ENCODE measurements at places on chromosomes 5 and 9.

GRCh38 chr9:7963026-7963425, 163.4 kb upstream of the DMAC1 start:
- DNase-seq, result no peak

- peak; percentile 93 for DNase-seq
These were observed 233.7 kb downstream of the GLIS3 start for GRCh38 chr9:4066120-4066519.

DNA sequence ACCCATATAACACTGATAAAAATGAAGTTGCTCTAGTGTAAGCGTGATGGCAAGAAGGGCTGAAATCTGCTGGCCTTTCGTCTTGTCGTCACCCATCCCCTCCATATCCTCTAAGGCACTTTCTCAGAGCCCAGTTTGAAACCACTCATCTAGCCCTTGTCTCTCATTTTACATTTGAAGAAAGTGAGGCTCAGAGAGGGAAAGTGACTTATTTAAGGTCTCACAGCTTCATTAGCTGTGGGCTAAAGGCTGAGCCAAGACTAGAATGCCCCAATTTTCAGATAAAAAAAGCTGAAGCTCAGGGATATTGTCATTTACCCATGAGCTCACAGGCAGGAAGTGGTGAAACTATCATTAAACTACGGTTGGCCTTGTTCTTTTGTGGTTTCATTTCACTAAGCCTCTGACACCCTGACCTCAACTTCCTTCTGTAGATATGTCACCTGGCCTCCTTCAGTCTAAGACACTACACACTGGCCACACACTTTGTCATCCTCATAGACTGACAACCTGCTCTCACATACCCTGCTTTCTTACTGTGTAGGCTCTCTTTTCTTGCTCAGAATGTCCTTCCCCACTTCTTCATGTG, 176.7 kb upstream of the DMAC1 start:
- no peak for DNase-seq

DNA sequence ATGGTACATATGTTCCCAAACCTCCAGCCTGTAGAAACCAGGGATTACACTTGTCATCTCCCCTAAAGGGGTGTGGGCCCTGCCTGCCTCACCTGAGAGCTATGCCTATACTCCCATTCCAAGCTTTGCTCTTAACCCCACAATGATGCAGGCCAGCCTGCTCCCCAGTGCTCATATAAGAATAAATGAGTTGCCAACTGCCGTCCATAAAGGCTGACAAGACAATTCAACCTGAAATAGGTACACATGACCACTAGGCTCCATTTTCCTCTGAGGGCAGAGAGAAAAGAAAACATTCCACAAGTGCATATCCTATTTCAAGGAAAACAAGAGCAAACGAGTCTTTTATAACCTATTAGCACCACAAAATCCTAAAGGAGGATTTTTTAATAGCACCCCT, 28.4 kb downstream of the SKP1 start:
- no peak for DNase-seq

- no peak for DNase-seq
These were observed 4.8 kb downstream of the CCNI2 start for GRCh38 chr5:132751971-132752580.

DNA sequence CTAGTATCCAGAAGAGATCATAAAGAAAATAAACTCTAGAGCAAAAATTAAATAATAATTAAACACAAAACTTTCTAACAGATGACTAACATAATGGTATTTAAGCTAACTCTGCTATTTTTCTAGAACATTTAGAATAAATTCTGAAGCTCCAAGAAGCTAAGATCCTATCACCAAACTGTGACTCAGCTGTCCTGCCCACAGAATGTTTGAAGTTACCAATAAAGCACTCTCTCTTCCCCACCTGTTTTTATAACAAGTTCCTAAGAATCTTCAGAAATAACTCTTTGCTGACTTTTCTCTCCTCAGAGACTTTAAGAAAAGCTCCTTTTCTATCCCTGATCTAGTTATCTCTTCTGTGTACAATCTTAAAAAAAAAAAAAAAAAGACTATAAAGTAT, 6.0 kb upstream of the EFNA5 start:
- peak; percentile 23 for DNase-seq

GRCh38 chr9:133114886-133115603, 6.0 kb downstream of the RALGDS start:
- DNase-seq, result no peak

GRCh38 chr9:7828334-7828733, 28.8 kb upstream of the DMAC1 start:
- DNase-seq, result no peak

DNA sequence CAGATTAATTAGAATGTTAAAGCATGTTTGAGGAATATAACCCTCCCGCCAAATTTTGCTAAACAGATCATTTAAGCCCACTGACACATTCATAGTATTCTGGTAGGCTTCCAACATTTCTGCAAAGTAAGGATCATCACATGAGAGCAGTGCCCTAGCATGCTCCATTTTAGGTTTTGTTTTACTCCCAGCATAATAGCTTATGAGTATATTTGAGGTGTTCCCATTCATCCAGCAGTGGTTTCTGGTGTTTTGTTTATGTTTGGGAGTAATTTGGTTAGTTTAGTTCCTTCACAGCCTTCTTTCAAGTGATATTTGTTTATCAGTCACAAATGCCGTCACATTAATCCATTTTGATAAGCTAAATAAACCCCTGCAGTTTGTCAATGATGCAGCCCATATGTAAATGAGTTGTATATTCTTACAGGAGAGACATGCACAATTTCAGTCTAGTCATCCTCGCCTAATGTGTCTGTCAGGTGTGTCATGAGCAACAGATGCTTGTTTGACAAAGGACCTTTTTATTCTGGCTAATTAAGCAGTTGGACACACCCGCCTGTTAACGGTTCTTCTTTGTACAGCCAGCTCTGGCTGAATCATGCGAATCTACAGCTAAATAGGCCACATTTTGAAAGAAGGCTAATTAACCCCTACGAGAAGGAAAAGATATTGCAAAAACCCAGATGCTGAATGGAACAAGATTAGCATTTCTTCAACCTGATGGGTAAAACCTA, 124.4 kb downstream of the RFX3 start:
- DNase-seq, result no peak

DNA sequence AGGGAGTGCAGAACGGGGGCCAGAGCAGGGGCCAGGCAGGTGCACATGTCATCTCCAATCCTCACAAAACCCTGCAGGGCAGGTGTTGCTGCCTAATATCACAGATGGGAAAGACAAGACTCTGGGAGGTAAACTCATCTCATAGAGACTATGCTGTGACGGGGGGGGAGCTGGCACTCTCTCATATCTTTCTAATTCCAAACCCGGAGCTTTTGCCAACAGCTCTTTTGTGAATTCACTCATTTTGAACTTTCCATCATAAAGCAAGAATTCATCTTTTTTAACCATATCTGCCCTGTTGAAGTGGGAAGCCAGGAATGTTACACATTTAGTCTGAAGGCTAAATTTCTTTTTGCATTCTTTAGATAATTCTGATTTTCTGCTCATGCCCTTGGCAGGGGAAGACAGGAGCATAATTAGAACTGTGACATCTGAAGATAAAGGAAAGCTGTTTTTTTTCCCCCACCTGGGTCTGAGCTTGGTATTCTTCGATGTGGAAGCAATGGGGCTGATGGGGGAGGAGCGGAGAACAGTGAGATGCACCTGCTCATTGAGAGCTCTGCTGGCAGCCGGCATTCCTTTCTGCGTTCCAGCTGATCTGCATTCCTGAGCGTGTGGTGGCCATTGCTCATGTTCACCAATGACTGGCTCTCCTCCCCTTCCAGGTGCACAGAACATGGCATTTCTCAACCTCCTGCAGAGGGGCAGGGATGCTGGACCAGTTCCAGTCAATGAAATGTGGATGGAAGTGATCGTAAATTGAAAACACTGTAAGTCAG, 159.2 kb downstream of the NSG2 start:
- no peak for DNase-seq

DNA sequence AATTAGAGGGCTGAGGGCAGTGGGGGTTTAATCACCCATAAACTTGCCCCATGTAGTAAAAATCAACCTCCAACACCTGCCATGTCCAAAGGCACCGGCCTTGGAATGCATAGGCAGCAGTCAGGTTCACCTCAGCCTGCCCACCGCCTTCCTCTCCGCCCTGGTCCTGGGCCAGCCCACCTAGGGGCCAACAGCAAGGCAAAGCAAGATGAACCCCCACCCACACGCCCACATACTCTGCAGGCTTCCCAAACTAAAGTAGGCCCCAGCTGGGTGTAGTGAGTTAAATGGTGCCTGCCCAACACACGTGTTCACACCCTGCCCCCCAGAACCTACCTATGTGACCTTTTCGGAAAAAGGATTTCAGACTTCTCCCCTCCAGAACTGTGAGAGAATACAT, 92.9 kb upstream of the RAI14 start:
- DNase-seq, result no peak

- DNase-seq, result no peak
These were observed 62.3 kb upstream of the TXNDC8 start for GRCh38 chr9:110399983-110400382.

DNA sequence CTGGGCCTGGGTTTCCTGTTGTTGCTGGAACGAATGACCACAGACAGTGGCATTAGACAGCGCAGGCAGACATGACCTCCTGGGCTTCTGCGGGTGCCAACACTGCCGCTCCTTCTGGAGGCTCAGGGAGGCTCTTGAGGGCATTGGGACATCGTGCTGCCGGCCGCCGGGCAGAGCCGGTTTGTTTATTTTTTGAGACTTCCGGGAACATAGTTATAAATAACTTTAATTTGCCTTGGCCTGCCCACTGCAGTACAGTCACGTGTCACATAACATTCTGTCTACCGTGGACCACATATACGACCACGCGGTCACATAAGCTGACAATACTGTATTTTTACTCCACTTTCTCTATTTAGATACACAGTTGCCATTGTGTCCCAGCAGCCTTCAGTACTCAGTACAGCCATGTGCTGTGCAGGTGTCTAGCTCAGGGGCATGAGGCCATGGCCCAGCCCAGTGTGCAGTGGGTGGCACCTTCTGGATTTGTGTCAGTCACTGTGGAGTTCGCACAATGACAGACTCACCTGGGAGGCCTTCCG, 8.2 kb upstream of the TOR4A start:
- peak; percentile 21 for DNase-seq

DNA sequence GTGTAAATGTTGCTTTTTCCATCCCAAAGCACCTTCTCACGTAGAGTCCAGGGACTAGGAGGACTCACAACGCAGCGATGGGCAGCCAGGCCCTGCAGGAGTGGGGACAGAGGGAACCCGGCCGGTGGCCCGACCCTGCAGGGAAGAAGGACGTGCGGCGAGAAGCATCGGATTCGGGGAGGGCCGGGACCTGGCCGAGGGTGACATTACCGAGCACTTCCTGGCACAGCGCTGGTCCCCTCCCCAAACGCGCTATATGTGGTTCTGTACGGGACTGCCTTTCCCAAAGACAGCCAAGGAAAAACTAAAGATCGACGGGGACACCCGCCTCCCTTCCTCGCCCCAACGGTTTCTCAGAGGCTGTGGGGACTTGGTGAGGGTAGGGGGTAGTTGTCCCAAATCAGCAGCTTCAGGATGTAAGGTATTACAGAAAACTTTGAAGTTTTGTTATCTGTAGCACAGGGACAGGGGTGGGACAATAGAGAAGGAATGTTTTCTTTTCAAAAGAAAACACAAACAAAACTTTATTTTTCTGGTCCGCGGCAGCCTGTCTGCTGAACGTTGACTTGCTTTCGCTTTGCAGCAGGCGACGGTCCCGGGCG, 887 bp upstream of the MAP3K1 start:
- DNase-seq, result no peak

- DNase-seq, result peak; percentile 26
These were observed 35.3 kb upstream of the IQGAP2 start for GRCh38 chr5:76367623-76368371.

- no peak for DNase-seq
These were observed 3.6 kb downstream of the RPL12 start for GRCh38 chr9:127447416-127448111.

GRCh38 chr9:90343991-90344390, 298.6 kb downstream of the DIRAS2 start:
- DNase-seq, result peak; percentile 73

DNA sequence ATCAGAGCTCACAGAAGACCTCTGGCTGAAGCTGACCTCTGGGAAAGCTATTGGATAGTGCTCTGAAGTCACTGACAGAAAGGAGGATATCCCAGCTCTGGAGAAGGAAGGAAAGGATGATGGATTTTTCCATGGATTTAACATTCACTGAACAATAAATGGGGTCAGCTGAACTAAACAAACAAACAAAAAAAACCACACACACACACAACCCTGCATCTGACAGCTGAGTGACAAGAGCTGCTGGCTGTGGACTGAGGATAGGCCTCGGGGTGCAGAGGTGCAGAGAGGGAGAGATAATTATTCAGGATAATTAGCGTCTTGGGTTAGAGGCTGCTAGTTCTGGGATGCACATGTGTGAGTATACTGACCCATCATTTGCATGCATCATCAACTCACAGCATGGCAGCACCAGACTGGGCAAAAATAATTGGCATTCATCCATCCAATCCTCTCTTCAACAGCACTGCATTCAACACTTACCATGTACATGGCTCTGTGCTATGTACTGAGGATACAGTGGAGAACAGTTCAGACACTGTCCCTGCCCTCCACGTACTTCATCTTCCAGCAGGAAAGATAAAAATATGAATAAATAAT, 131.4 kb upstream of the TRIM32 start:
- DNase-seq, result no peak

GRCh38 chr9:112529316-112529715, 42.7 kb downstream of the KIAA1958 start:
- no peak for DNase-seq

DNA sequence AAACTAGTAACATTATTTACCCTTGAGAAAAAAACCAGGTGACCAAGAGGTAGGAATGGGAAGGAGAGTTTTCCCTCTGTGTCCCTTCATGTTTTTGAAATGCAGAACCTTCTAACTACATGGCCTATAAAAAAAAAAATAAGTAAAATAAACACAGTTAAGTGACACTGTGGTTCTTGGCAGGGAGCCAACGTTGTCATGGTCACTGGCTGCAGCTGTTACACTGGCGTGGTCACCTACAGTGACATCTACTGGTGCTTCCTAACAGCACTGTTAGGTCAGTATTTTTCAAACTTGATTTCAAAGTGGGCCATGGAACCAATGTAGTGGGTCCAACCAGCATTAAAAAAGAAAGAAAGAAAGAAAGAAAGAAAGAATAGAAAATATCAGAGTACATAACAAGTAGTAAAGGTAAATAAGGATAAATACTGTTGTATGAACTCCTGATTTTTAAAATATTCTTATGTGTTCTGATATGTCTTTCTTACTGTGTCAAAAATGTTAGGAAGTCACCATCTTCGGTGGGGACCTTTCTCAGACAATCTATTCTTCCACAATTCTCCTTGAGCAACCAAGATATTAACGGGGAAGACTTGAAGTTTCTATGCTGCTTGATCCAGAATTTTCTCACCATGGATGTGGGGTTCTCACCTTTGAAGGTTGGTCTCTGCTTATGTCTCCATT, 59.1 kb upstream of the PJA2 start:
- DNase-seq, result peak; percentile 79

GRCh38 chr5:154087260-154087659, 48.5 kb downstream of the MFAP3 start:
- peak; percentile 21 for DNase-seq

GRCh38 chr9:124272118-124272517, 14.4 kb downstream of the NEK6 start:
- no peak for DNase-seq
